ENCODE measurements at places on chromosomes 6 and 20.

- DNase-seq: no peak
Observed at GRCh38 chr6:43803055-43803782, 33.2 kb downstream of the VEGFA start.

- no peak for DNase-seq
Observed at GRCh38 chr20:43996240-43996930, 81.7 kb downstream of the TOX2 start.

DNA sequence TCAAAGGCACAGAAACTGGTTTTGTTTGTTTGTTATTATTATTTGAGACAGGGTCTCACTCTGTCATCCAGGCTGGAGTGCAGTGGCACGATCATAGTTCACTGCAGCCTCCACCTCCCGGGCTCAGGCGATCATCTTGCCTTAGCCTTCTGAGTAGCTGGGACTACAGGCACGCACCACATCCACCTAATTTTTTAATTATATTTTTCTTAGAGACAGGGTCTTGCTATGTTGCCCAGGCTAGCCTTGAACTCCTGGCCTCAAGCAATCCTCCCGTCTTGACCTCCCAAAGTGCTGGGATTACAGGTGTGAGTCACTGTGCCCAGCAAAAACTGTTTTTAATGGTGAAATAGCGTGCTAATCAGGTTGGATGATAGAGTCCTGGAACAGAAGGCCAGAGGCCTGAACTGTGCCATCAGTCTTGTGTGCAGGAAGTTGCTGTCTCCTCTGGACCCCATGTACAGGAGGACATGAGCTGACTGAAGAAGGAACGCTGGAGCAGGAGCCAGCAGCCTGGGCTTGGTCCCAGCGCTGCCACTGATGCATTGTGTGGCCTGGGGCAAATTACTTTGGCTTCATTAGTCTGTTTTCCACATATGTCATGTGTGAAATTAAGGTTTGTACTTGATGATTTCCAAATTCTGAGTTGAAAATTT, 4.9 kb downstream of the TM9SF4 start:
- DNase-seq: no peak

DNA sequence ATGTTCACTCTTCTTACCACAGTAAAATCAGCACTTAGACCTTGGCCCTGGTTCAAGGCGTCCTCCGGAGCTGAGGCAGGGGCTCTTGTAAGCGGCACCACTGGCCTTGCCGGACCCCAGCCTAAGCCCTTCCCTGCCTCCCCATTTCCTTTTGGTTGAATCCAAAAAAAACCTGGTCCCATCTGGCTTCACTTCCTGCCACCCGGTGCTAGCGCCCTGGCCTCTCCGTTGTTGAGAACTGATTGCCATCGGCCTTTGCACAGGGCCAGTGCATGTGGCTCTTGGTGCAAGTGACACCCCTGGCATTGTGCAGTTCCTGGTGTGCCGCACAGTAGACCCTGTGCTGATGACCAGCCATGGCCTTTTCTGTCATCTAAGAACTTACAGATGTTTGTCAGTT, 19.0 kb upstream of the RBM38 start:
- no peak for DNase-seq

- DNase-seq: no peak
Observed at GRCh38 chr6:82645536-82646230, 282.1 kb downstream of the TPBG start.

- DNase-seq: no peak
Observed at GRCh38 chr6:87375315-87375714, 30.7 kb downstream of the C6orf163 start.

- no peak for DNase-seq
Observed at GRCh38 chr6:100262086-100262485, 202.6 kb downstream of the SIM1 start.

GRCh38 chr6:30213957-30214656, 901 bp upstream of the TRIM26 start:
- DNase-seq: peak; percentile 25

DNA sequence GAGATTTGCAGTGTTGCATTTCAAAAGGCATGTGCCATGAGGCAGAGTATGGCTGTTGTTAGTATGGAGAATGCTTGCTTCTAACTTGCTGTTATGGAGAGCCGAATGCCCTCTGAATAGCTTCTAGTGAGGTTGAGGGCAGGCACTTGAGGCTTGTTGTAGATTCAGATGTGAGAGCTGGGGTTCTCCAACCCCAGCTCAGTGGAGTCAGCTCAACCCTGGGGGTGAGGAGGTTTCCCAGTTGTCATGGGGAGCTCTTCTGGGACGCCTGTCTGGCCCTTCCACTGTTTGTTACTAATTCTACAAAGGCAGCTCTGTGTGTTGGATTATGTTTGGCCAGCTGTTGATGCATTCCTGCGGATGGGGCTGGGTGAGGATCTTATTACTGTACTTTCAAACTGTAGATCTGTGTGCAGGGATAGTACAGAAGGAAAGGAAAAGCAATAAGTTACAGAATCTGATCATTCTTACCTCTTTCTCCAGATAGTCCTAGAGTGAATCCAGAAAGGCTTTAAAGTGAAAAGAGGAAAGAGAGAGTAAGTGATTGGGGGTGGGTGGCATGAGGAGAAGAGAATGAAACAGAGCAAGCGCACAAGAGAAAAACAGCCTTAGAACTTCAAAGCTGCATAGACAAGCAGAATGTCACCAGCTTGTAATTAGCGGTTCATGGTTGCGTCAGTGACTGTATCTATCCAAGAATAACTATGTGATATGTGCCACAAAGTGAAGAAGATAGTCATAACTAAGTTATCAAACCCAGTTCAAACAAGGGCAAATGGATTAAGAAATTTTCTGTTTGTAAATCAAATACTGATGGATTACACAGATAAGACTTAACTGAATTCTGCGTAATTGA, 148.7 kb downstream of the PRL start:
- DNase-seq: no peak

DNA sequence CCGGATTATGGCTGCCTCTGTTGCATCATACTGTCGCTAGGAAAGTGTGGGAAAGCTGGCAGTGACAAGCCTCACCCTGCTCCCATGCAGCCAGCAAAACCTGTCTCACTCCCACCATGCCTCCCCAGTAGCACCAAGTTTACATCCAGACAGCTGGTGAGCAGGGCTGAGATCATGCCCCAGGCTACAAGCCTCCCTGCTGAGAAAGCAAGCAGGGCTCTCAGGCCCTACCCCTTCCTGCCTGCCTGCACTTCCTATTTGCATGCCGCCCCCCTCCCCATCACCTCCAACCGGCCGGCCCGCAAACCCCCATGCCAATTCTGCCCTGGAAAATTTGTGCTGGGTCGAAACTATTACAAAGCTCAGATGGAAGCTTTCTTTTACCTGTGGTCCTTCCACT, 408.2 kb upstream of the FKBP1C start:
- no peak for DNase-seq

DNA sequence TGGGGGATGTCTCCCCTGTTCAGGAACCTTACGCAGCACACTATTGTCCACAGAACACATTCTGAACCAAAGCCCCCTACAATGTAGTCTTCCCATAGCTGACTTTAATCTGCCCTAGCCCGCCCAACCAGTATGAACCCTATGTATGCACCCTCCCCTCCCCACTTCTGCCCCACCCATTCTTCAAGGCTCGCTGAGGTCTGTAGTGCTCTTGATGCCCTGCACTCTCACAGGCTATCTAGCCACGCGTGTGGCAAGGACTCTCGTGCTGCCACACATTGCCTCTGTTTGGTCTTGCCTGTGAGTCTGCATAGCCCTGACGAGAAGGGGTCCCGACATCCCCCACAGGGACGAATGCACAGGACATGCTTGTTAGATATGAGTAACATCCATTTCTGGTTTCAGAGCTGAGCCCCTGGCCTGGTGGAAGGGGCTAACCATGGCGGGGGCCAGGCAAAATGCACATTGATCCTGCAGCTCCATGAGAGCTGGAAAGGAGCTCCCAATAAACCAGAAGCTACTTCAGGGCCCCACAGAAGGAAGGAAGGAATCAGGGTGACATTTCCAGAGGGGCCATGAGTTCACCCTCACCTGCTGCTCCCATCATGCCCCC, 22.6 kb downstream of the MOCS1 start:
- DNase-seq: no peak

DNA sequence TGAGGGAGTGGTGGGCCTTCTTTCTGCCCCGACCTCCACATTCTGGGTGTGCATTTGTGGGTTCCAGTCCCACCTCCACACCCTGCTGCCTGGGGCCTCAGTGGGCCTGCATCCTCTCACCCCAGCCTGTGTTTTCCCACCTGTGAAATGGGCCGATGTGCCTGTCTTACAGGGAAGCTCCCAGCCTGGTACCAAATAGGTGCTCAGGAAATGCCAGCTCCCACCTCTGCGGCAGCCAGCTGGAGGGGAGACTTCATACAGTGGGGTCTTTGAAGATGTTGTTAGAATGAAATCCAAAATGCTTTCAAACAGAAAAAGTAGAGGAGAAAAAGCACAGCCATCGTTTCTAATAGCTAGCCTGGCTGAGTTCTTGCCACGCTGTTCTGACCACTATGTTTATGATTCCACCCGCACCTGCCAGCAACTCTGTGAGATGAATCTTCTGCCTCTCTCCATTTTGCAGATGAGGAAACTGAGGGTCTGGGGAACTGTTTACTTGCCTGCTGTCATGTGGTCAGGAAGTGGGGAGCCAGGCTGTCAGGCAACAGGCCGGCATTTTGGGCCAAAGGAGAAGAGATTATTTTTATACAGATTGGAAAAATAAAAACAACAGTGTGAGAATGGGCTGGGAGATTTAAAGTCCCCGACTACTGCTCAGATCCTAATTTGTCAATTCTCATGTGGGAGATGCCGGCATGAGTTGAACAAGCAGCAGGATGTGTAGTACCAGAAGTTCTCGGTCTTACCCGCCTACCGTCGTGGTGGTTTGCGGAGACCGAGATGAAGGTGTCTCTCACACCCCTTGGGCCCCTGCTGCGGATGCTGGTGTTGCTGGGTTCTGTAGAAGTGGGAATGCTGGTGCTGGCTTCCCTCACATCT, 4.6 kb downstream of the TMEM181 start:
- no peak for DNase-seq
